CD14-positive monocyte (primary cell): ENCODE measurements at places on chromosomes 5 and 9.

DNA sequence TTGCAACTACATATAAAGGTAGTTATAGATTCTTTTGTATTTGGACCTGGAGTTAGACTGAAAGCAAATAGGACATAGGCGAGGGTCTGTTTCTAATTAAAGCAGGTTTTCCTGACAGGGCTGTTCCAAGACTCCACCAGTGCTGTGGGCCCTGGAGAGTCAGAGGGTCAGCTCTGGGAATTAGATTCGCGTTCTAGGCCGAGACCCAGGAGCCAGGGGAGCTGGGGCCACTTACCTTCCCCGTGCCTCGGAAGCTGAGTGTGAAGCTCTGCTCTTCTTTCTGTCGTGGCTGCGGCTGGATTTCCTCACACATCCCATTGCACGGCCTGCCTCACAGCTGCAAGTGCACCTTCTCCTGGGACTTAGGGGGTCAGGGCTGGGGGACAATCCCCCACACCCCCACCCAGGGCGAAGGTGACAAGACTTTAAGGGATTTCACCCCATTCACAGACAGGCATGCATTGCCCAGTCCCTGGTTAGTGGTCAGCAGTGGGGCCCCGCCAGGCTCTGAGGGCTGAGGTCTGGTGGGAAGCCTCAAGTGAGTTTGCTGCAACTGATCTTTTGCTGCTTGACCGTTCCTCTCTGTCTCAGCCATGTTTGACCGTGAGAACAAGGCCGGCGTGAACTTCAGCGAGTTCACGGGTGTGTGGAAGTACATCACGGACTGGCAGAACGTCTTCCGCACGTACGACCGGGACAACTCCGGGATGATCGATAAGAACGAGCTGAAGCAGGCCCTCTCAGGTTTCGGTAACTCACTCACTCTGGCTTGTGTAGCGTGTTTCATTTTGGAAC lies 15.3 kb upstream of the AHRR start:
- no peak for DNase-seq

DNA sequence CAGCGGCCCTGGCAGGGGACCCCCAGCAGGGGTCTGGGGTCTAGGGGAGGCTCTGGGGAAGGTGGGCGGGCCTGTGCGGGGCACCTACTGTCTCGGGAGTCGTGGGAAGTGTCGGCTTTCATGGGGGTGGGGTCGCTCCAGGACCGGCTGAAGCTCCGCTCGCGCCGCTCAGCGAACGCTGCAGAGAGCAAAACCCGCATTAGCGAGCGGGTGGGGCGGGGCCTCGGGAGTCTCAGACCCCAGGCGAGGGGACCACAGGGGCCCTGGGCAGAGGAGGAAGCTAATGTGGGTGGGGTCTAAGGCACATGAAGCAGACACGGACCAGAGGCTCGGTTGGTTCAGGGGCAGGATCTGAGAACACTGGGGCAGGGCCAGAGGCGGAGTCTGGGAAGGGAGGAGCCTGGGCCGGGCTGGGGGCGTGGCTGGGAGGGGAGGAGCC lies 5.5 kb downstream of the NSMF start:
- DNase-seq: peak; percentile 85

GRCh38 chr5:67149057-67149950 lies 47.3 kb downstream of the CD180 start:
- no peak for DNase-seq

GRCh38 chr9:89537166-89537565 lies 39.3 kb upstream of the SEMA4D start:
- no peak for DNase-seq

DNA sequence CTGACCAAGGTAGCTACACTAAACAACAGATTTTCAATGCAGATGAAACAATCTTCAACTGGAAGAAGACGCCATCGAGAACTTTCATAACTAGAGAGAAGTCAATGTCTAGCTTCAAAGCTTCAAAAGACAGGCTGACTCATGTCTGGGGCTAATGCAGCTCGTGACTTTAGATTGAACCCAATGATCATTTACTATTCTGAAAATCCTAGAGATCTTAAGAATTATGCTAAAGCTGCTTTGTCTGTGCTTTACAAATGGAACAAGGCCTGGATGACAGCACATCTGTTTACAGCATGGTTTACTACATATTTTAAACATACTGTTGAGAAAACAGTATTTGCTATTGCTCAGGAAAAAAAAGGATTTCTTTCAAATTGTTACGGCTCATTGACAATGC lies 54.9 kb downstream of the RICTOR start:
- DNase-seq: no peak

GRCh38 chr5:1523480-1523792 lies 324 bp downstream of the LPCAT1 start:
- DNase-seq: no peak

DNA sequence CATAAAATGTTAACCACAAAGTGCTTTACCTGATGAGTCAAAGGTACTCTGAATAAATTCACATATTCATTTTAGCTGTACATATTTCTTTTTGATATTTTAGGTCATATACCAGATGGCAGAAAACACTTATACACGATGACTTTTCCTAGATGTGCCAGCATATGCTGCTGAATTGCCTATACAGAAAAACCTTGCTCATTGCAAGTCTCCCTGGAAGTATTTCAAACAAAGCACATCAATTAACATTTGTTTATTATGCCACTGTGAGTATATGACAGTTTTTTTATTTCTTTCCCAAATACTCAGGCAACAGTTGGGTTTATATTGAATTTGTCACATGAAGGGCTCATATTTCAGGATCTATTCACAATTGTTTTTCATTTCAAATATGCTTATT lies 180.8 kb downstream of the TMEM232 start:
- DNase-seq: no peak

- no peak for DNase-seq
These were observed 142.1 kb upstream of the POU5F2 start for GRCh38 chr5:93883459-93883858.

DNA sequence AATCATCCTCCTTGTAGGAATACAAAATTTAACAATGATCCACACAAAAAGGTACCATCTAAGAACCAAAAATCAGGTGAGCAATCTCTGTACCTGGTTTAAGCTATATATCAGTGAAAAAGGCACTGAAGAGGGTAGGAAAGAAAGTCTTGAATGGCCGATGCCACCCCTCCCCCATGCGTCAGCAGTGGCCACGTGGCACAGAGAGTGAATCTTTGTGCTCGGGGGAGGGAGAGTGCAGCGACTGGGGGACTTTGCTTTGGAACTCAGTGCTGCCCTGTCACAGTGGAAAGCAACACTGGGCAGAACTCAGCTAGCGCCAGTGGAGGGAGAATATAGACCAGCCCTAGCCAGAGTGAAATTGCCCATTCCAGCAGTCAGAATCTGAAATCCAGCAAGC lies 28.3 kb upstream of the PDE4D start:
- DNase-seq: no peak

GRCh38 chr9:90088856-90089255 lies 484.0 kb downstream of the GADD45G start:
- DNase-seq: peak; percentile 17

GRCh38 chr9:5326893-5327548 lies 12.7 kb downstream of the RLN1 start:
- DNase-seq: no peak

DNA sequence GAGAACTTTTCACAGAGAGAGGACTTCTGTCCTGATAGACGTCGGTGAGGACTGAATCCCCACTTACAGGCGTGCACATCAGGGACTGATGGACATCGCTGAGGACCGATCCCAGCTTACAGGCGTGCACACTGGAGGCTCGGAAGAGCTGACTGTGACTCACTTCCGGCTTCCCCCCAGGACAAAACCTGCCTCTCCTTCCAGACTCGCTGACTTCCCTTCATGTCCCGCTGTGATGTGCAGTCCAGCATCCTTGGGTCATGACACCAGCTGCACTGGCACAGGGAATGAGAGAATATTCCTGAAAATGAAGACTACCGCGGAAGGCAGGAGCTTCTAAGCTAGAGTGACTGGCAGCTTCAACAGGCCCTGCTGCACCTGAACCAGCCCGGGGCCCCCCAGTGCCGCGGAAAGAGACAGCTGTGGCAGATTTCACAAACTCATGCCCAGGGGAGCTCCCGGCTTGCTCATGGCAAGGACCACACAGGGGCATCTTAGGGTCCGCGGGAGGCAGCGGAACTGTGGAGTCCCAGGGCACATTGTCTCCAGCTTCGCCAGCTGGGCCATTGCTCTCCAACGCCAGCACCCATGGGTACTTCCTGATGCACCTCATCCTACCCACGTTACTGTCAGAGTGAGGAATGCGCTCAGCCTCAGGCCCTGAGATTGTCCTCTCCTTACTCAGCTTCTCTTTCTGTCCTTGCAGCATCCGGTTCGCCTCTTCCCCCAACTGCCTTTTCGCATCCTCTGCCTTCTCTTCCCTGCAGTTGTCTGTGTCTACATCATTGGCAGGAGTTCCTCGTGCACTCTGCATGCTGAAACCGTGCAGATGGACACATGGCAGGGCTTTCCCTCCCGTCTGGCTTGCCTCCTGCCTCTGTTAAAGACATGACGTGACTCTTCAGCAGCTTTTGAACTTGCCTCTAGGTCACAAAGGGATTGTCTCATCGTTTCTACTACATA lies 29.5 kb downstream of the SURF6 start:
- DNase-seq: no peak

- no peak for DNase-seq
These were observed 75.7 kb downstream of the FBXL7 start for GRCh38 chr5:15575666-15576065.

- DNase-seq: no peak
These were observed 21.9 kb downstream of the OR2Y1 start for GRCh38 chr5:180717989-180718388.

- DNase-seq: peak; percentile 11
These were observed at the start of gene GPX8 for GRCh38 chr5:55159763-55160492. TSS of gene GPX8 (plus strand) at chr5:55160171. CDS start at chr5:55160193, 22 bp downstream.

DNA sequence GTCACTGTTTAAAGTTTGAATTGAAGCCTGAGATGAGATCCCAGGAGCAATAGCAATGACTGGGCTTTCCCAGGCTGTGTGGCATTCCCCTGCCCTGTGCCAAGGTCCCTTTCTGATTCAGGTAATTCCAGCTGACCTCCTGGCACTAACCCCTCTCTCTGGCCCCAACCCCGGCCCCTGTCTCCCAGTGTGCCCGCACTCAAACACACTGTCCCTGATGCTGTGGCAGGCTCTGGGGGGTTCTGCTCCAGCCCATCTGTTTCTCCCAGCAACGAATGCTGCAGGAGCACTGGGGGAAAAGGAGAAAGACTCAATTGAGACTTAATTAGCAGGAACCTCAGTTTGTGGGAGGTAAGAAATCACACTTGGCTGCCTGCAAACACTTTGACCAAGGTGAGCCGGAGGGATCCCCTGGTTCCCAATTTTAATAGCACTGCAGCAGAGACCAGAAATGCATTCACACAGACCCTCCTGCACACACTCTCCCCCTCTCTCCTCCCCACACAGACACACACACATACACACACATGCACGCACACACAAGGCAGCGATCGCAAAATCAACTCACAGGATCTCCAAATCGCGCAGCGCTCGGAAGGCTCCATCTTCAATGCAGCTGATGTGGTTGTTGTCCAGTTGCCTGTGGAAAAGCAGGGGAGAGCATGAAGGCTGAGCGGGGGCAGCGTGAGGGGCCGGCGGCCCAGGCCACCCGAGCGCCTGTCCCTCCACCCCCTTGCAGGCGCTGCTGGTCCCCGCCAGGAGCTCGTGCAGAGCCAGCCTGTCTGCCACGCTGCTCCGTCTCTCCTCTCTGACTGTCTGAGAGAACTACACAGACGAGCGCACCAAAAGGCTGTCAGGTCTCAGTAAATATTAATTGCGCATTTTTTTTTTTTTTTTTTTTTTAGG lies 265.1 kb upstream of the PANK3 start:
- no peak for DNase-seq

- DNase-seq: peak; percentile 78
These were observed 9.0 kb downstream of the RALGDS start for GRCh38 chr9:133111808-133112662.

DNA sequence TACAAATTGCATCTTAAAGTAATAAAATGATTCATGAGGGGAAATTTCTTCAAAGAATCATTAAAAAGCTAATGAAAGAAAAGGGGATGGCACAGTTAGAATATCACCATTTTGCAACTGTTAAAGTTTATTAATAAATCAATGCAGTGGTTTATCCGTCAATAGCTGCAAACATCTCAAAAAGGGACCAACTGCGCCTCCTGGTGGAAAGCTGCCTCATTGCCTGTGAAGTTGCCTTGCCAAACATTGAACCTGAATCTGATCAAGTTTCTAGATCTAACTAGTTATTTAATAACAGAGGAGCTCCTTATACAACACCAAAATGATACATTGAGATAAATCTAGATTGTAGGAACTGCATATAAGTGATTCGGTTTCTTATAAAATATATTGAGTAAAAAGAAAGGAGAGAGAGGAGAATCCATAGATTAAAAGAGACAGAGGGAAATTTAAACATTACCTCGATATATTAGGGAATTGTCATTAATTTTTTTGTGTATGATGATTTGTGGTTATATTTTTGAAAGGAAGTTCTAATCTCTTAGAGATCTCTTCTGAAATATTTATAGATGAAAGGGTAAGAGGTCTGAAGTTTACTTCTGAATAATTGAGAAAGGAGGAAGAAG lies 6.9 kb upstream of the NDUFB6 start:
- DNase-seq: peak; percentile 71

DNA sequence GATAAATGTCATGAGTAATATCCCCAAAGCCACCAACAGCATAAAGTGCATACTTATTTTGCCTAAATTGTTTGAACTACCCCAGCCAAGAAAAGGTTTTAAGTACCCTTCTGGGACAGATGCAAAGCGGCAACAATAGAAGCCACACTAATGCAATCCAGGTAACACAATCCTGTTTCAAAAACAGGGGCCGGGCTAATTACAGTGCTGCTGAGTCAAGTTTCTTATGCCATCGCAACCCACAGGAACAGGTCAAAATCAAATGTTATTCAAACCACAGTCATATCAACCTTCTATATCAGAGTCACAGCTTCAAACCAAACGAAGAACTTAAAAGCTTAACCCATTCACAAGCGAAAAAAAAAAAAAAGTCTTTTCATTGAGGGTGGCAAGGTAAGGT lies 28.3 kb downstream of the EBF1 start:
- DNase-seq: no peak

- no peak for DNase-seq
These were observed 792.2 kb upstream of the CDH9 start for GRCh38 chr5:27830546-27830945.

GRCh38 chr5:135153661-135154060 lies 119.6 kb upstream of the PITX1 start:
- peak; percentile 9 for DNase-seq

DNA sequence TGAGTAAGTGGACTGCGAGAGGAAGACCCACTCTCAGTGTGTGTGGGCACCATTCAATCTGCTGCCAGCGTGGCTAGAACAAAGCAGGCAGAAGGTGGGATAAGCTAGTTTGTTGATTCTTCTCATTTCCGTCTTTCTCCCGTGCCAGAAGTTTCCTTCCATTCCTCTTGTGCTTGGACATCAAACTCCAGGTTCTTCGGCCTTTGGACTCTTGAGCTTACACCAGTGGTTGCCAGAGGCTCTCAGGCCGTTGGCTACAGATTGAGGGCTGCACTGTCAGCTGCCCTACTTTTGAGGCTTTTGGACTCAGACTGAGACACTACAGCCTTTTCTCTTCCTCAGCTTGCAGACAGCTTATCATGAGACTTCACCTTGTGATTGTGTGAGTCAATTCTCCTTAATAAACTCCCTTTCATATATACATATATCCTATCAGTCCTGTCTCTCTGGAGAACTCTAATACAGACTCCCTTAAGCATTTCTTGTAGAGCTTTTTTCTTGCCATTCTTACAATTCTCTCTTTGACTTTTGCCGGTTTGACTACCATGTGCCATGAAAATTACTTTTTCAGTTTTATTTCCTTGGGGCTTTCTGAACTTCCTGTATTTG lies 494.9 kb downstream of the PRR16 start:
- DNase-seq: no peak

GRCh38 chr9:69811351-69811868 lies 9.2 kb upstream of the CFAP95 start:
- DNase-seq: peak; percentile 10
